Heart right ventricle (tissue), 16 donors: ENCODE measurements at places on chromosomes 16 and 17. TPM values are rescaled to one million over a fixed set of nuclear protein-coding genes. Genes with fewer than 3 reads are reported as not detected.

HS3ST6 gene
- not detected for total RNA-seq

NGFR gene
- 11.6 TPM for total RNA-seq

AHSP gene
- total RNA-seq = not detected

ALOXE3 gene
- not detected for total RNA-seq

CTRB2 gene
- 2.8 TPM for total RNA-seq

CDH13 gene
- 172 TPM for total RNA-seq

USH1G gene
- not detected for total RNA-seq

DBNDD1 gene
- total RNA-seq = 6.8 TPM

NUDT21 gene
- 74.7 TPM for total RNA-seq

MT1F gene
- 1.2 TPM for total RNA-seq

SRCIN1 gene
- total RNA-seq = 1.1 TPM

DNA sequence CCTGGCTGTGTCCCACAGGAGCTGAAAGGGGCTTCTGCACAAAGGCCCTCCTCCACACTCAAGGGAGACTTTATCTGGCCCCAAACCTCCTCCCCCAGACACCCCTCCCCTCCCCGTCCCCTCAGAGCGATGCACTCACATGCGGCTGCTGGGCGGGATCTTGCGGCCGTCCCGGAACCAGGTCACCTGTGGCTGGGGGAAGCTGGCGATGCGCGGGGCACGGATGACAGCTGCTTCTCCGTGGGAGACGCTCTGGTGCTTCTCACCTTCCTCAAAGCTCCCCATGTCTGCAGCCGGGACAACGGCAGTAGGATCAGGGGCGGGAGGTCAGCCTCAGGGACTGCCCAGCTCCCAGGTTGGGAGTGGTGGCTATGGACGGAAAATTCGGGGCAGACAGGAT, 144.0 kb upstream of the CDC42EP4 start:
- DNase-seq = no peak

- no peak for DNase-seq
Observed at GRCh38 chr17:236641-237405, 55.4 kb upstream of the DOC2B start.

DNA sequence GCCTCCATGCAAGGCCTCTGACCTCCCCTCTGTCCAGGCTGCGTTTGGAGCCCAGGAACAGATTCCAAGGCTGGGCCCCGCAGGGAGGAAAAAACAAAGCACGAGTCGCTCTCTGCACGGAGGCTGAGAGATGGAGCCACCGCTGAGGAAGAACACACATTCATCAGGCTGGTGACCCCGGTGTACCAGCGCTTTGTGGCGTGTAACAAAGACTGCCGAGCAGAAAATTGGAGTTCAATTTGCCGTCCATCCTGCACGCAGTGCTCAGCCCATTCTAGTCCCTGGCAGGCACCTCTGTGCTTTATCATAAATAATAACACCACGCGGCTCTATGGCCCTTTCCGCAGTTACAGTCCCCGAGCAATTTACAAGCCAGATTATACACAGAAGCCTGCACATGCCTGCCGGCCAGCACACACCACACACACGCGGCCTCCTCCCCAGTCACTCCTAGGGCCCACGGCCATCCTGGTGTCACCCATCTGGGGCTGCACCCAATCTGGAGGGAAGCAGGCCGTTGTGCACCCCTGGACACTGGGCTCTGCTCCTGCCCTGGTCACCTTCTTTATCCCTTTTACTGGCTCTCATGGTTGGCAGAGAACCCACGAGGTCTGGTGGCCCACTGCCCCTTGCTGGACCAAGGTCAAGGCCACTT, 124.4 kb downstream of the SDK2 start:
- DNase-seq = no peak

DNA sequence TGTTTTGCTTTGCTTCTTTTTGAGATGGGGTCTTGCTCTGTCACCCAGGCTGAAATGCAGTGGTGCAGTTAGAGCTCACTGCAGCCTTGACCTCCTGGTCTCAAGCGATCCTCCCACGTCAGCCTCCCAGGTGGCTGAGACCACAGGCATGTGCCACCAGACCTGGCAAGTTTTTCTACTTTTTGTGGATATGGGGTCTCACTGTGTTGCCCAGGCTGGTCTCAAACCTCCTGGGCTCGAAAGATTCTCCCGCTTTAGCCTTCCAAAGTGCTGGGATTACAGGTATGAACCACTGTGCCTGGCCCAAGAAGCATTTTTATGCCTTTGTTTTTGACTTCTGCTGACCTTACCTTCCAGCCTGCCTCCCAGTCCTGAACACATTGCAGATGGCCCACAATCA, 10.1 kb downstream of the DNAAF1 start:
- no peak for DNase-seq

DNA sequence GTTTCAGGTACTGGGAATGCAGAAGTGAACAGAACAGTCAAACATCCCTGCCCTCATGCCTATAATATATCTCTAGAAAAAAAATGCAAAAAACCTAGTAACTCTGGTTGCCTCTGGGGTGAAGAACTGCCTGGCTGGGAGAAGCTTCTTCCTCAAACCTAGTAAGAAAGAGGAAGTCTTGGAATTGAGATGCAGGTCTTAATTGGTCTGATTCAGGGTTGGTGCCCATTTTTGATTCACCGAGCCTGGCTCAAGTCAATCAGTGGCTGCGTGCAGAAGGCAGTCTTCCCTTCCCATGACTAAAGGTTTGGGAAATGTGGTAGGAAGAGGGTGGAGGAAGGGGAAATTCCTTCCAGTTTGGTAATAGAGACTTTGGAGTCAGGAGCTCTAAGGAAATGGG, 22.4 kb downstream of the CDRT15 start:
- DNase-seq = no peak

- DNase-seq = no peak
Observed at GRCh38 chr16:54120846-54121480, 165.6 kb downstream of the IRX3 start.

DNA sequence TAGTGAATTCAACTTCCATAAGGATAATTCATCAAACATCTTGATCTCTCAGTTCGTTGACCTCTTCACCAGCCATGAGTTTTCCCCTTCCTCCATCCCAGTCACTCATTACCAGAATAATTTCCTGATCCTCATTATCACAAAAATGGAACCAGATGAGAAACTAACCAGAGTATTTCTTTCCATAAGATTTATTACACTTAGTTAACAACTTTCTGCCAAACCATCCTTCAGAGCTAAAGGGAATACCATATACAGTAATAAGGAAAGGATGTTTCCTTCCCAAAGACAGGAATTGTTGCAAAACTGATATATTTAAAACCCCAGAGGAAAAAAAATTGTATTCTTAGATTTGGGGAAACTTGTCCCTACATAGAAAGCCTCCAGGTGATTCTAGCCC, 8.6 kb downstream of the KRTAP29-1 start:
- no peak for DNase-seq

DNA sequence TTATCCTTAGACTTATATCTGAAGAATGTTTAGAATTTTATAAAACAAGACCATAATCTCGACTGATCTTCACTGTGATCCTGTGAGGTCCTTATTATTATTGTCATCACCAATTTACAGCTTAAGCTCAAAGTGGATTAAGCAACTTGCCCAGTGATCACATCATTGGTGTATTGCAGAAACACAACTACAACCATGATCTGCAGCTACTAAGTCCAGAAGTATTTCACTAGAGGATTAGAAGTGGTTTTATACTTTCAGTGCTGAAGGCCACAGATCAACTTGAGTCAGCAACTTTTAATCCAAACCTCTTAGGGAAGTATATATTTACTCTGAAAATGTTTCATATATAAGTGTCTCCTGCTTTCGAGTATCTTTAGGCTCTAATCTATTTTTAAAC, 624.3 kb upstream of the SOX9 start:
- DNase-seq = no peak

DNA sequence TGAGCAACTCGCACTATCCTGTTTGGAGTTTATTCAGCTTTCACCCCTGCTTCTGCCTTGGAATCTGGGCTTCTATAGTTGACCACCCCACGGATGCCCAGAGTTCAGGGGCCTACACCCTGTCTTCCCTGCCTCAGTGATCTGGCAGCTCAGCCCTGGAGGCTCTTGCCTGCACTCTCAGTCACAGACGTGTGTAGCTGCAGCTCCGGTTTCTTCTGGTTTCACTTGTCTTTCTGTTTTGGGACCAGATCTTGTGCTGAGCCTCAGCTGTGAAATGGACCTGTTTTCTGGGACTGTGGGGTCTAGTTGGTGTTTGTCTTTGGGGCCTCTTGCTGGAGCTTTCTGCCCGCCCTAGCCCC, 5.8 kb downstream of the GPT2 start:
- DNase-seq = no peak

DNA sequence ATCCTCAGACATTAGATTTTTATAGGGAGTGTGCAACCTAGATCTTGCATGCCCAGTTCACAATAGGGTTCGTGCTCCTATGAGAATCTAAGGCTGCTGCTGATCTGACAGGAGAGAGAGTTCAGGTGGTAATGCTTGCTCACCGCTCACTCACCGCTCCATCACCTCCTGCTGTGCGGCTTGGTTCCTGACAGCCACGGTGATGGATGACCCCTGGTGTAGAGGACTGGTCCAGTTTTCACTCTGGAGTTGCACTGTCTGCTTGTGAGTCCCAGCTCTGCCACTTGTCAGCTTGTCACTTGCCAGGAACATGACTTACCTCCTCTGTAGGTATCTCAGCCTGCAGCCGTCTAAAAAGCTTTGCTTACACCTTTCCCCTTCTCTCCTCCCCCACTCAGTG, 214.6 kb downstream of the SNX29 start:
- DNase-seq = no peak

DNA sequence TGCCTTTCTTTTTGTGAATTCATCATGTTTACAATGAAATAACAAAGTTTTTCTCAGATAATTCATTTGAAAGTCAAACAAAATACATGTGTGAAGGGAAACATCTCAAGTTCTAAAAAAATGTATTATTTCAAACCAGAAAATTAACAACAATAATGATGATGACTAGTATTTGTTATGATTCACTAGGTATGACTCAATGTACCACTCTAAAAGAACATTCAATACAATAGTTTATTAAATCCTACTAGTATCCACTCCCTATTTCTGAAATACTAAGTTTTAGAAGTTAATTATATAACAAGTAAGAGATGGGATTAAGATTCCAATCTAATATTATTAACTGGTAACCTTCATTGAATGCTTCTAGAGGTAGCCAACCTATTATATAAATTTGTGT, 1444.8 kb upstream of the CDH8 start:
- no peak for DNase-seq

DNA sequence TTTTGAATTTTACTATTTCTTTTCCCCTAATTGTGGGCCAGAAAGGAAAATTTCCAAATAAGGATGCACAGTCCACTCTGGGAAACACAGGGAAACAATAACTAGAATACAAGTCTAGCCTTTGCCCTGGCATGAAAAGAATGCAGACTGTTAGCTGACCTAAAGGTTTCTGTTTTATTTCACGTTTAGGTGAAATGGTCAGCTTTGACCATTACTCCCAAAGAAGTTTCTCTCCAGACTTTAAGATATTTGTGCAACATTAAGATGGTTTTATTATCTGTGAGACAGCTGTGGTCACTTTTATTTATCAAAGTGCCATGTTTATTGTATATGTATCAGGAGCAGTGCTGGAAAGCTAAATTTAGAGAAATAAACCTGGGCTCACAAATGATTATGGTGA, 163.9 kb downstream of the SPECC1 start:
- no peak for DNase-seq

GRCh38 chr16:3094289-3095027, 4.6 kb downstream of the ZSCAN10 start:
- DNase-seq = no peak

DNA sequence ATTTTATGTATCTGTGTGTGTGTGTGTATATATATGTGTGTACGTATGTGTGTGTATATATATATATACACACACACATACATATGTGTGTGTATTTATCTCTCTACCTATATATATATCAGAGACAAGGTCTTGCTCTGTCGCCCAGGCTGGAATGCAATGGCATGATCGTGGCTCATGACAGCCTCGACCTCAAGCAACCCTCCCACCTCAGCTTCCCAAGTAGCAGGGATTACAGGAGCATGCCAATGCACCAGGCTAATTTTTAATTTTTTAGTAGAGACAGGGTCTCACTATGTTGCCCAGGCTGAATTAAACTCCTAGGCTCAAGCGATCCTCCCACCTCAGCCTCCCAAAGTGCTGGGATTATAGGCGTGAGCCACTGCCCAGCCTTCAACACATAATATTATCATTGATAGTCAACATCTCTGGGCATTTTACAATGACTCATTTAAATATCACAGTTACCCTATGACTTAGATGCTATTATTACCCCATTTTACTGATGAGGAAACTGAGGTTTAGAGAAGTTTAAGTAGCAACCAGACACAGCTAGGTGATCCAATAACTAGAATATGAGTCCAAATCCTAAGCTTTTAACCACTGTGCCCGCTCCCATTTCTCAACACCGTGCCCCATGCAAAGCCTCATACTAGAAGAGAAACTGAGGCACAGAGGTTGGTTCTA, 24.3 kb downstream of the G6PC3 start:
- DNase-seq = no peak

- DNase-seq = no peak
Observed at GRCh38 chr16:26987597-26988010, 79.1 kb upstream of the C16orf82 start.

DNA sequence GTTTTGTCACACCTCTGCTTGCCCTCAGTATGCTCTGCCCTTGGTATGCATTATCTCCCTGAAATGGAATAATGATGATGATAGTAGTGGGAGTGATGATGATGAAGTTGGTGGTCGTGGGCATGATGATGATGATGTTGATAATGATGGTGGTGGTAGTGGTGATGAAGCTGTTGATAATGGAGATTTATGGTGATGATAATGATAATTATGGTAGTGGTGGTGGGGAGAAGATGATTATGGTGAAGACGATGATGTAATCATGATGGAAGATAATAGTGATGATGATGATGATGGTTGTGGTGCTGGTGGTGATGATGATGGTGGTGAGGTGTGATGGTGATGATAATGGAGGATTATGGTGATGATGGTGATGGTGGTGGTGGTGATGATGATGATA, 390.1 kb upstream of the EEF2KMT start:
- no peak for DNase-seq

DNA sequence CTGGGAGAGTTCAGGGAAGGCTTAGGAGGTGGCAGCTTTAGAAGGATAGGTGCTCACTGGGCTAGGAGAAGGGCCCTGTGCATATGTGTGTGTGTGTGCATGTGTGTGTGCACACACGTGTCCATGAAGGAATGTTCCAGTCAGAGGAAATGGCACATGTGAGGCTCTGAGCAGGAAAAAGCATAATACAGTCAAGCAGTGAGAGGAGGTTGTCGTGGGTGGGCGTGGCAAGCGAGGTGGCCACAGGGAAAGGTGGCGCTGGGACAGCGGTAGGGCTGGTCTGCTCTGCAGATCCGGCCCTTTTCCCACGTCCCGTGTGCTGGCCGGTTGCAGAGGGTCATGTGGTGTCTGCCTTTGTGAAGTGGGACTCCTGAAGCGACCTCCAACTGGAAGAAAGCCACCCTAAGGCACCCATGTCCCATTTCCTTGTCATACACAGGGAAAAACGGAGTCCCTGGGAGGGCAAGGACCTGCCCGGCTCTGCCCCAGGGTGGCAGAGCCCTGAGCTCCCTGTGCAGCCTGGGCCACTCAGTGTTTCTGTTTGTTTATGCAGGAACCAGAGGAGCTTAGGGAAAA, 40.1 kb downstream of the NT5M start:
- DNase-seq = no peak
